ENCODE measurements at places on chromosomes 6 and 20.

GRCh38 chr6:150269130-150269856, 99.5 kb upstream of the IYD start:
- DNase-seq, result no peak

DNA sequence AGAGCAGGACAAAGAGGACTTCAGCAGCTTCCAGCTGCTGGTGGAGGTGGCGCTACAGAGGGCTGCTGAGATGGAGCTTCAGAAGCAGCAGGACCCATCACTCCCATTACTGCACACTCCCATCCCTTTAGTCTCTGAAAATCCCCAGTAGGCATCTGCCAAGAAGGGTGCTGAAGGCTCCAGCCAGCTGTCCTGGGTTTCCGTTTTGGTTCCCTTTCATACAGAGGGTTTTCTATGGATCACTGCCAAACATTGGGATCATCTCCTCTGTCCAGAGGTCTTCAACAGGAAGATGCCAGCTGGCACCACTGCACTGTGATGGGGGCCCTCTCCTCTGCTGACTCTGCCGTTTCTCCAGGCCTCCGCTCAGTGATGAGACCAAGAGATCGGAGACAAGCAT, 14.3 kb upstream of the RAB5IF start:
- DNase-seq, result no peak

GRCh38 chr20:32072168-32072750, 20.2 kb downstream of the HCK start:
- no peak for DNase-seq

- DNase-seq, result no peak
Observed at GRCh38 chr6:88629838-88630494, 333.5 kb downstream of the RNGTT start.

- DNase-seq, result no peak
Observed at GRCh38 chr6:4030669-4031068, 48.3 kb downstream of the FAM217A start.

DNA sequence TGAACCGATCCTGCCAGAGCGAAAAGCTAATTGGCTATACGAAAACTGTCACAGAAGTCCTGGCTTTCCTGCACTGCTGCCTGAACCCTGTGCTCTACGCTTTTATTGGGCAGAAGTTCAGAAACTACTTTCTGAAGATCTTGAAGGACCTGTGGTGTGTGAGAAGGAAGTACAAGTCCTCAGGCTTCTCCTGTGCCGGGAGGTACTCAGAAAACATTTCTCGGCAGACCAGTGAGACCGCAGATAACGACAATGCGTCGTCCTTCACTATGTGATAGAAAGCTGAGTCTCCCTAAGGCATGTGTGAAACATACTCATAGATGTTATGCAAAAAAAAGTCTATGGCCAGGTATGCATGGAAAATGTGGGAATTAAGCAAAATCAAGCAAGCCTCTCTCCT, 14.2 kb downstream of the CCR6 start:
- no peak for DNase-seq

Data from retina (tissue), 1 donor.